NCI-H1930 (cell line): ENCODE measurements at places on chromosomes 13 and 19.

GRCh38 chr19:13984875-13985741 is 21.0 kb downstream of the RFX1 start:
- DNase-seq: no peak

GRCh38 chr19:36106441-36106840 is 4.5 kb upstream of the OVOL3 start:
- no peak for DNase-seq

DNA sequence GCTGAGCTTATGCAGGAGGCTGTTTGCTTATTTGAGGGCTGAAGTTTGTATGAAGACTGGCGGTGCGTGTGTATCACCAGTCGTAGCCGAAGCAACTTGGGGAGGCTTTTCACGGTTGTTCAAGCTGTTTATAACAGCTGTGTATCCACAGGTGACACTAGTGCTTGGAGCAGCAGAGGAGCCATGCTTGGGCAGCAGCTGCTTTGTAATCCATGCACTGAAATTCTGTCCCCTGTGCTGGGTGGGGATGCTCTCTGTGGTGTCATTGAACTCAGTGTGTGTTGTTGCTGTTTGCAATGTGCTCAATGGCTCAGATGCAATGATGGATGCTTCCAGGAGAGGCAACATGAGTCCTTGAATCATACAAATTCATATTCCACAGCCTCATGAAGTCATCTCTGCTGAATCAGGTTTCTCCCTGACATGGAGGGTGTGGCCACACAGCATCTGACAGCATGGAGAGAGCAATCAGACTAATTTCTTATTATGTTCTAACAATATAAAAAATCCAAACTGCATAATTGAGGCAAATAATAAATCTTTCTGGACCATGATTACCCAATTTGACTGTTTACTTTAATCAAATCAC is 18.8 kb upstream of the GTF3A start:
- DNase-seq: no peak

- DNase-seq: peak; percentile 73
Measured at GRCh38 chr13:112733661-112734379, 44.0 kb downstream of the ATP11A start.

DNA sequence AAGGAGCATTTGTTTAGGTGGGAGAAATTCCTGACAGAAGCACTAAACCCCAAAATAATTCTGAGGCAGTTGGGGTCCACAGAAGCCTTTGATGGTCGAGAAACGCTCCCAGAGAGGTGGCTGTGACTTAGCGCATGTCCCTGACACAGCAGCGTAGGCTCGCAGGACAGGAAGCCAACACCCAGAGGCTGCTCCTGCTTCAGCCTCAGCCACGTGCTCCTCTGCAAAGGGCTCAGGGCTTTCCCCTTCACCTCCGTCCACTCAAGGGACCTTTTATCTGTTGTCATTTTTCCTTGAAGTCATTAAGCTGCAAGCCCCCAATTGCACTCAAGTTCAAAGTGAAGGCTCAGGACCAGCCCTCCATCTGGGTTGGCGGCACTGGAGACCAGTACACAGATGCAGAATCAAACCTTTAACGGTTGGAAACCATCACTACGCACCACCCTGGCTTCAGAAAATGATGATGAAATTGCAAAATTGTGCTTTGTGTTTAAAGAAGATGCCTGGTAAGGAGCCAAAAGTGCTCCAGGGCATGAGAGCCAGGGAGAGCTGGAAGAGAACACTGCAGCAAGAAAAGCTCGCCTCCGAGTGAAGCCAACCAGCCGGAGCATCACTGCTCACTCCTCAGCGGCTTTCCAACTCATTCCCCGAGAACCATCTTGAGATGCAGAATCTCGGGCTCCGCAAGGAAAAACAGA is 219.6 kb downstream of the RAP2A start:
- DNase-seq: no peak

DNA sequence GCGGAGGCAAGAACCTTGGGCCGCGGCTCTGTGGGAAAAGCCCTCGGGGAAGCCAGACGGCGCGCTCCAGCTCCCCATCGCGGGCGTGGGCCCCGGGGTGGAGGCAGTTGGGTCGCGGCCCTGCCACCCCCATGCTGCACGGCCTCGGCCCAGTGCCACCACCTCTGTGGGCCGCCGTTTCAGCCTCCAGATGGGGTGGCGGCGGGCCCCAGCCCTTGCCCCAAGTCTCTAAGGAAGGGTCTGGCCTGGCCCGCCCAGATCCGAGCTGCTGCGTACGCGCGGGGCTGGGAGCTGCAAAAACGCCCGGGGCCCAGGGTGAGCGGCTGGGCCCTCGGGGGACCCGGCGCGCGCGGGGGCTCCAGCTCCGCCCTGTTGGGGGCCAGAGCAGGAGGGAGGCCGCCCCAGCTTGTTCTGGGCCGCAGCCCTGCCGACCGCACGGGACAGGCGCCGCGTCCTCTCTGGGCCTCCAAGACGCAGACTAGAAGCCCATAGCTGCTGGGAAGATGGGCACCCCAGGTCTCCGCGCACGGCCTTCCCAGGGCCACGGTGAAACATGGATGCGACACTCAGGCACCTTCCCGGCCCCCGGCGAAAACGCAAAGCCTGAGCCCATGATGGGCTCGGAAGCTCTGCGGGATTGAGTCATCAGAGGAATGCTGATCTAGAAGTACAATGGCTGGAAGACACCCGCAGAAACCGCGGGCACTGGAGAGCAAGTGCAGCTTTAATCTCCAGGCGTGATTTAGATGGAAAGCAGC is 110.1 kb downstream of the KCTD15 start:
- no peak for DNase-seq

DNA sequence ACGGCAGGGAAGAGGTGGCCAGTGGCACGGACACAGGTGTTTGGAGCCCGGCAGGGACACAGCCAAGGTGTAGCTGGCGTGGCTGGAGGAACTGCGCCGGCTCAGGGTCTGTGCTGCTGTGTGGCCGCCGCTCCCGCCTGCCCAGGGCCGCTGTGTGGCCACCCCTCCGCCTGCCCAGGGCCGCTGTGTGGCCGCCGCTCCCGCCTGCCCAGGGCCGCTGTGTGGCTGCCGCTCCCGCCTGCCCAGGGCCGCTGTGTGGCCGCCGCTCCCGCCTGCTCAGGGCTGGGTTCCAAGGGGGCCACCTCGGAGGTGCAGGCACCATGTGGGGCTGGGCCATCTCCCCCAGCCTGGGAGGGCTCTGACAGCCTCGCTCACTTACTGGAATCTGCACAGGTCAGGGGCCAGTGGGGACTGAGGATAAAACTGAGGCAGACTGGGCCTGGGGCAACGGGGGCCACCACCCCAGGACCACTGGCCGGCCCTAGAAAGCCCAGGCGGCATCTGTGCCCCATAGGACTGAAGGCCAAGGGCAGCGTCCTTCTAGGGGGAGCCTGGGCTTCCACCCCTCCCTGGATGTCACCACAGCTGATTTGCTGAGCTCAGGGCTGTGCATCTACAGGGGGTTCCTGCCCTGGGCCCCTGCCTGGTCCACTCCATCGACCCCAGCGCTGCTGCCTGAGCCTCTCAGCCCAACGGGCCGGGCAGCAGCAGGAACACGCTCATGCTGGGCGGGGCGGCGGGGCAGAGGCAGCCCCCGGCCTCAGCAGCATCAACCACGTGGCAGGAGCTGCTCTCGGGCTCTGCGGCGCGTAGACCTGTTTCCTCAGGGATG is 21.5 kb downstream of the C13orf46 start:
- DNase-seq: no peak

DNA sequence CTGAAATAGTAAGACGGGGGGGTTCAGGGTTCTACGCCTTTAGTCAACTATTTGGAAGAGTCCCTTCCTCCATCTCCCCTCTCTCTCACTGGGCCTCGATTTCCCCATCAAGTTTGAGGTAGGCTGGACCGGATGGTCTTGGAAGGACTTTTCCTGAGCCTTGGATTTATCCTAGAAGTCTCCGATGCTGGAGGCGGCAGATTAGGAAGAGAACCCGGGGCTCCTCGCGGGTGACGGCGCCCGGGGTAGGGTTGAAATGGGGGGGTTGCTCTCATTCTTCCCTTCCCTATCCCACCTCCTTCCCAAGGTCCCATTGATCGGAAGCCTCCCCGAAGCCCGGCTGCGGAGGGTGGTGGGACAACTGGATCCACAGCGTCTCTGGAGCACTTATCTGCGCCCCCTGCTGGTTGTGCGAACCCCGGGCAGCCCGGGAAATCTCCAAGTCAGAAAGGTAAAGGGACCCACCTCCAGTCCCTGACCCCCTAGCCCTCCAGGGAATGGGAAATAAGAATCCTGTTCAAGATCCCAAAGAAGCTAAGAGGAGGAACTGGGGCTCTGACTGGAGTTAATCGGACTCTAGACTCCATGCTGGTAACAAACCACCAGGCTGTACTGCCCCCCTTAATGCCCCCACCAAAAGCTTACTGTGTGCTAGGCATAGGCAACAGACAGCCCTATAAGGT is 781 bp downstream of the QPCTL start:
- peak; percentile 46 for DNase-seq

DNA sequence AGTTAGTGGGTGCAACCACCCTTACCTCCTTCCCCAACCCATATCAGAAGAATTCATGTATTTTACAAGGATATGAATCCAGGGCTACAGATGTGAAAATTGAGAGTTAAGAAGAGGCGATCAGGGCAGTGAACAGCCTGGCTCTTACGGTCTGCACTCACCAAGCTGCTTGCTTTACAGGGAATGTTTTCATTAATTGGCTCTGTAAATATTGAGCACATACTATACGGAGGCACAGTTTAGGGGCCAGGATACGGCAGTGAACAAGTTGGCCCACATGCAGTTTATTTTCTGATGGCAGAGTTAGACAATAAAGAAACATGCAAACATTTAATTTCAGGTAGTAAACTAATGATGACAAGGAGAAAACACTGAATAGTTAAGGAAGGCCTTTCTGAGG is 6.4 kb downstream of the POLR1D start:
- DNase-seq: no peak

- DNase-seq: no peak
Measured at GRCh38 chr13:39692660-39693438, 37.4 kb downstream of the COG6 start.

GRCh38 chr19:43380771-43381386 is 27.4 kb downstream of the CD177 start:
- no peak for DNase-seq

GRCh38 chr13:90270226-90270625 is 1077.3 kb upstream of the MIR17HG start:
- no peak for DNase-seq

- no peak for DNase-seq
Measured at GRCh38 chr13:28147495-28147894, 9.2 kb downstream of the PAN3 start.

DNA sequence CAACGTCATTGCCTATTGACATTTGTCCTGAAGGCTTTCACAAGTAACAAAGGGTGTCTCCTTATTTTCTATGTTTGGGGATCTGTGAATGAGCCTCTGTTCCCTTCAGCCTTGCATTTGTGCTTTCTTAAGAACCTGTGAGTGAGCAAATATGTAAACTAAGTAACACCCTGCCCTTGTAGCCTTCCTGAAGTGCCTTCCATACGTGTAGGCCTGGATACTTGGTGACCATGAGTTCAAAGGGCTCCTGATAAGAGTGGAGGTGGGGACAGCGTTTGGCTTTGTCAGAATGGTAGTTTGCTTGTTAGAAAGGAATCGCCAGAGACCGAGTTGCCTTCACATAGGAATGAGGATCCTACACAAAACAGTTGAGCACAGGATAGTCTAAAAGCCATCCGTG is 14.5 kb upstream of the CCDC97 start:
- no peak for DNase-seq

- no peak for DNase-seq
Measured at GRCh38 chr19:30570194-30570593, 198.0 kb downstream of the ZNF536 start.

GRCh38 chr13:104267206-104267811 is 1201.1 kb upstream of the SLC10A2 start:
- DNase-seq: no peak

GRCh38 chr19:33713194-33713593 is 83.5 kb upstream of the KCTD15 start:
- no peak for DNase-seq

- no peak for DNase-seq
Measured at GRCh38 chr19:51294211-51294976, 17.1 kb upstream of the IGLON5 start.

DNA sequence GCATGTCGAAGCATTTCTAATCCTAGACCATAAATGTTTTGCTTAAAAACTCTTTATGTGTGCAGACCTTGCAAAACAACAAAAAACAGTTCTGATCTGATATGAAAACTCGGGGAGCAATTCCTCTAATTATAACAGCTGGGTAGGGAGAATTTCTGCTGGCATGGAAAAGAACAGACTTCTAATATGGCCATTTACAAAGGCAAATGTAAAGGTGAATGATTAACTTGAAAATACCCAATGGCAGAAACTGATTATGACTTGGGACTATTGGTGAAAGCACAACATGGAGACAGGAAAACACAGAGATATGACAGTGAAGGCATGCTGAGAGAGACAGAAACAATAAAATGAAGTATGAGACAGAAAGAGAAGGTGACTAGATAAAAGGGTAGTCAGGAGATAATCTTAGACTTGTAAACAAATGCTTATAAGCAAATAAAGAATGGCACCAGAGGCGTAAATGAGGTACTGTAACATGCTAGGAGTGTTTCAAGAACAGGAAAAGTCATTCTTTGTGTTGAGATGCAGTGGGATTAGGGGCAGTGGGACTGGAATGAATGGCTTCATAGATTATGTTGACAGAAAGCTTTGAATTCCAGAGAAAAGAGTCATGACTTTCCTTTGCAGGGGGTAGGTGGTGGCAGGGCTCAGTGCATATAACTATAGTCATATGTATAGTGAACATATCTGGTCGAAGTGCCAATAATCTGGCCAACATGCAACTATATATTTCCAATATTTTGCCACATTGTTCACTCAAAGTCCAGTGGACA is 393.0 kb downstream of the ITGBL1 start:
- DNase-seq: no peak

GRCh38 chr13:85825454-85825853 is 26.2 kb upstream of the SLITRK6 start:
- DNase-seq: no peak

GRCh38 chr19:16559780-16560276 is 12.4 kb downstream of the SLC35E1 start:
- DNase-seq: no peak

DNA sequence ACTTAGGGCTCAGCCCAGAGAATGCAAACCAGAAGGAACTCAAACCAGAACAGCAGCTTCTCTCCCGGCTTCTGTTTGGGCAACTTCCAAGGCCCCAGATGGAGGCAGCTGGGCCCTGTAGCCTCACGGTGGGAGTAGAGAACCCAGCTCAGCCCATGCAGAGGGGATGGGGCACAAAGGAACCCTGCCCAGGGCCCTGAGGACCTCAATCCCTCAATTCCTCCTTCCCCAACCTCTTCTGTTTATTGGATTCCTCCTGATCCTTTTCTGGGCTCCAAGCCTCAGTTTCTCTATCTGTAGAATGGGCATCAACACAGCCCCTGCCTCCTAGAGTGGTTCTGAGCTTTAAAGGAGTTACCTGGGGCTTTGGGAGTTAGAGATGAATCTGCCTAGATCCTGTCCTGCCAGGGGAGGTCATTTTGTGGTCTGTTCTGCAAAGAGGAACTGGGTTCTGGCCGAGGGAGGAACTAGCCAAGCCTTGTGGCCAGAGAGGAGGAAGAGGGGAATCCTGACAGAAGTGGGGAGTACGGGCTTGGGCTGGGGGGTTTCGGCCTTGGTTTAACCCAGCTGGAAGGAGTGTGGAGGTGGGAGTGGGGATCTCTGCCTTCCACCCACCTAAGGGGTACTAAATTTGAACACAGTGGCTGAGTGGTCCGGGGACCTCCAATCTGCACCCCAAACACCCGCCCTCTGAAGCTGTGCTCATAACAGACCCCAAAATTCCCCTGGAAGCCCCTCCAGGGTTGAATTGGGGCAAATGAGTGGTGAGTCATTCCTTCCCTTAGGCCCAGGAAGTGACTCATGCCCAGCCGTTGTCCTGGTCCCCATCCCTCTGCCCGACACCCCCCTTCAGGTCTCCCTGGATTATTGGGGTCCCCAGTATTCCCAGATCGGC is 2.7 kb downstream of the ADGRE5 start:
- no peak for DNase-seq

GRCh38 chr19:1618157-1619093 is 13.2 kb upstream of the UQCR11 start:
- DNase-seq: no peak
